Foreskin fibroblast (primary cell): ENCODE measurements at places on chromosomes 5 and 9.

GRCh38 chr5:40437452-40437861, 242.3 kb upstream of the PTGER4 start:
- peak; percentile 86 for DNase-seq

DNA sequence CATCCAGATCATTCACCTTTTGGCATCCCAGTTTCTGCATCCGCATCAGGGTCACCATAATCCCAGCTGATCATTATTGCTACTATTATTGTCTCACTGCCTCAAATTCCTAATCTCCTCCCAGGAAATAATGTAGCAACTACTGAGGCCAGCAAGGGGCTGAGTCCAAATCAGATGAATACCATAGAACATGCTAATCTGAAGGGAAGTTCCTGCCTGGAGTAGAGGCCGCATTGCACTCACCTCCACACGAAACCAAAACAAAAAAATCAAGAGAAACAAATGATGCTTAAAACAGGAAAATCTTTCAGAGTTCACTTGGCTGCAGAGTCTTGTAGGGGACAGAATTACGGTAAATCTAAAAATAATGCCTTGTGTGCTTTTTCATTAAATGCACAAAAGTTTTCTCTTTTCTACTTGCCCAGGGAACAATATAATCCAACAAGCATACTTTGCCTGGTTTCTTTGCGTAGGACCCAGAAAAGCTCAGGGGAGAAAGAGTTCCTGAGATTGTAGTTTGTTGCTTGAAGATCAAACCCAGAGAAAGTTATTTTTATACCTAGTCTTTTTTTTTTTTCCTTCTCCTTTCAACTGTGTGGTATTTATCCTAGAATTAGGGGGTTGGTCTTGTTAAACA, 87.7 kb upstream of the KLF4 start:
- DNase-seq, result no peak

GRCh38 chr5:131064669-131065371, 100.2 kb downstream of the HINT1 start:
- peak; percentile 1 for DNase-seq

- DNase-seq, result peak; percentile 96
These were observed at the start of gene ZNF474 for GRCh38 chr5:122129306-122129705. Gene ZNF474, plus strand, starts transcription at chr5:122129546. Its CDS starts 22,445 bp downstream, at chr5:122151991.

DNA sequence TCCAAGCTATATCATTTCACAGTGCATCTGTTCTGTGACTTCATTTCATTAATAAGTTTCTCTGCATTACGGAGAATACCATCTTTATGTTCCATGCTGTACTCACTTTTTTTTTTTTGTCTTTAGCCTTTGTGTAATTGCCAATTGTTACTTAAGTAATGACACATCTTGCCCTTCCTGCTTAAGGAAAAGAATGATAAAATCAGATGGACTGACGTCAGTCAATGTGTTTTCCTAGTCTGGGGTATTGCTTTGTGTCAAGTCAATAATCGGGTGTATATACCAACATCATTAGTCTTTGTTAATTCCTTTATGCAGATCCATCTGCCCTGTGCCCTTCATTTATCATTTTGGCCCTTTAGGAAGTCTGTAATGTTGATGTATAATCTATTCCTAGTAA, 133.5 kb downstream of the CD180 start:
- no peak for DNase-seq

GRCh38 chr9:72471096-72471495, 50.3 kb upstream of the TMC1 start:
- no peak for DNase-seq
